Occipital lobe (tissue), 3 donors: ENCODE measurements at places on chromosomes 3 and 15. TPM values are rescaled to one million over a fixed set of nuclear protein-coding genes. Genes with fewer than 3 reads are reported as not detected.

- DNase-seq = no peak
These were observed 29.0 kb upstream of the FGD5 start for GRCh38 chr3:14789640-14790285.

Gene TMEM212
- not detected for total RNA-seq

Gene XCR1
- total RNA-seq = not detected

Gene FGF7
- total RNA-seq = 0.31 TPM

Gene SHF
- total RNA-seq = 54.9 TPM

- no peak for DNase-seq
These were observed 276.4 kb upstream of the TTC14 start for GRCh38 chr3:180325533-180325932.

GRCh38 chr3:188567478-188568195, 413.7 kb downstream of the LPP start:
- no peak for DNase-seq

DNA sequence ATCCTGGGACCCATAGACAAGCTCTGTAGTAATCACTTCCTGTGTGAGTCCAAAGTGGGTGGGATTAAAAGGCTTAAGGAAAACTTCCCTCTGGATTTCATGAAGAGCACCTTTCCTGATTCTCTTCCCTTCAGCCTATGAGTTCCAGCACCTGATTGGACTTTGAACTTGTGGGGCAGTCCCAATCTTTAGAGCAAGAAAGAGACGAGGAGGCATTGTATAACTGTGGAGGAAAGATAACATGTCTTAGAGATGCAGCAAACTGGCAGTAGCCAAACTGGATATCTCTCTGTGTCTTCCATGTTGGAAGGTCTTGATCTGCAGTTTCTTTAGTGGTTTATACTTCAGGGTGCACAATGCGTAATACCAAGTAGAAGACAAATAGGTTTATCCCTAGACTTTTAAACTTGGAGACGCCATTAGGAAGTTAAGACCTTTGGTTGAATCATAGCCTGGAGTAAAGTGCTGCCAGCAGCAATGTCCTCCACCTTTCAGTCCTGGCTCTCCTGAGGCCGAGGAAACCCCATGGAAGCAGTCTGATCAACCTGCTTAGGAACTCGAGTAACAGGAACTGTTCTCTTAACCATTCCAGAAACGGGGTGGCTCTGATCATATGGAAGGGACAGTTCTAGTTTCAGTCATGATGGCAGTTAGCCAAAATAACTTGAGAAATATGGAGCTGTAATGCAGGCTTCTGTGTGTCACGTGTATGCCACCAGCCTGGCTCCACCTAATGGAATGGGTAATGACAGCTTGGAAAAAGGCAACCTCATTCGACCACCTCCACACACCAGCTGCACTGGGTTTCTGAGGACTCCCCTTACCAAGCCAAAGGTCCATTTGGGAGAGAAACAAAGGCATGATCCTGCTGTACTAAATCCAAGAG, 4.7 kb downstream of the EIF1B start:
- no peak for DNase-seq

DNA sequence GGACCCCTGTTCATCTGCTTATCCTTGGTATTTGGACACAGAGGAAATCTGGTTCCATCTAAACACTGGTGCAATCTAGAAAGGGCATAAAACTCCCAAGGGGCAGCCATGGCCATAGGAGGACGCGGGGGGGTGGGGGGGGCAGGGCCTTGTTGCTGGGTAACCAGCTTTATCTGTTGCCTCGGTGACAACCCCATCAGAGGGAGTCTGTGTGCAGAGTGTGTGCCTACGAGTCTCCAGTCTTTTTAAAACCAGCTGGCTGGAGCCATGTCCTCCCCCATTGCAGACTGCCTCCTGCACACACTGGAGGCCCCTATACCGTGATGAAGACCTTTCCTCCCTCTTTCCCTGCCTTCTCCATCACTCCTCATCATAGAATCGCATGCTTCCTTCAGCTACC, 26.4 kb upstream of the CORO2B start:
- no peak for DNase-seq

DNA sequence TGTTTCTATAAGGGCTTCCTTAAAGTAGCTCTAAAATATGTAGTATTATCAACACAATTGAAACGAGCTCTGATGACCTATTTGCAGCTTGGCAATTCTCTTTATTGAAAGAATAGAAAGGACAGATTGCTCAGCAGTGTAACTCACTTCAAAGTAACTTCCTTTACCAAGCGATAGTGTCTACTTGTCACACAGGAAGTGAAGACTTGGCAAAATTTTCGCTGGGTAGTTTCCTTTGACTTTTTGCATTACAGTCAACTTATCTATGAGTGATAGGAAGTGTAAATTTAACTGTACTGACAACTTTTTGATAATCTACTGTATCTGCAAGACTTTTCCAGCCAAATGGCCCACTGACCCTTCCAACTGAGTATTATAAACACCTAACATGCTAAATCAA, 22.8 kb downstream of the SLC9A9 start:
- no peak for DNase-seq

Gene CHRNA7
- total RNA-seq = 4.4 TPM

DNA sequence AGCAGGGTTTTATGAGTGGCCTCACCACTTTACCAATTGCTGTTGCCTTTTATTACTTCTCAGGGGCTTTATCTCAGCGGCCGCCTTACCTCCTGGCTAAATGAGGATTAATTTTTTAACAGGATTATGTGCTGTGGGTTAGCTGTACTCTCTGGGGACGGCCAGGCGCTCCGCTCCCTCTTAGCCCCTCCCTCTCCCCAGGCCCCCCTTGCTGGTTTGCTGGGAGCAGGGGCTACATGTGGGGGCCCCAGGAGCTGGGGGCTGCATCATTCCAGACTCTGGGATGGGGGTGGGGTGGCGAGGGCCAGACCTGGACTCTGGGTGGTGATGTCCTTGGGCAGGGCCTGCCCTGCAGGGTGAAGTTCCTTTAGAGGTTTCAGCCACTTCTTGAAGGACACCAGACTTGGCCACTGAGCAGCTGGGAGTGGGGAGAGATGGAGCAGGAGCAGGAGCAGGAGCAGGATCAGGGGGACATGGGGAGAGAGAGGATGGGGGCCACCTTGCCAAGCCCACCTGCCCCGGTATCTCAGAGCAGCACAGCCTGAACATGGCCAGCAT, 196.1 kb downstream of the GOLGA6L6 start:
- no peak for DNase-seq

Gene SLC6A1
- total RNA-seq = 61.1 TPM

DNA sequence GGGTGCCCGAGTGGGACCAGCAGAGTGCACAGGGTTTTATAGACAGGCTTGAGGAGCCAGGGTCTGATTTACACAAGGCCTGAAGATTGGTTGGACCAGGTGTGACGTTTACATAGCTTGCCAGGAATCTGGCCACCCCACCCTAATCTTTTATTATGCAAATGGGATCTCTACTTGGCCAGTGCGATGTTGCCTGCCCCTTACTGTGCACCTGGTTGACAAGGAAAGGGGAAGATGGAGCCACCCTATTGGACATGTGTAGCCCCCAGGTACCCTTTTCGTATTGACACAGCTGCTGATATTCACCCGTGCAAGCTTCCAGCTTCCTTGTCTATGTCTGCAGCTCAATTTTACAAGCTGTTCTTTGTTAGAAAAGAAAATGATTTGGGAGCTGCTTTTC, 132.0 kb downstream of the ARNT2 start:
- no peak for DNase-seq

Gene SMAD3
- 2.5 TPM for total RNA-seq

DNA sequence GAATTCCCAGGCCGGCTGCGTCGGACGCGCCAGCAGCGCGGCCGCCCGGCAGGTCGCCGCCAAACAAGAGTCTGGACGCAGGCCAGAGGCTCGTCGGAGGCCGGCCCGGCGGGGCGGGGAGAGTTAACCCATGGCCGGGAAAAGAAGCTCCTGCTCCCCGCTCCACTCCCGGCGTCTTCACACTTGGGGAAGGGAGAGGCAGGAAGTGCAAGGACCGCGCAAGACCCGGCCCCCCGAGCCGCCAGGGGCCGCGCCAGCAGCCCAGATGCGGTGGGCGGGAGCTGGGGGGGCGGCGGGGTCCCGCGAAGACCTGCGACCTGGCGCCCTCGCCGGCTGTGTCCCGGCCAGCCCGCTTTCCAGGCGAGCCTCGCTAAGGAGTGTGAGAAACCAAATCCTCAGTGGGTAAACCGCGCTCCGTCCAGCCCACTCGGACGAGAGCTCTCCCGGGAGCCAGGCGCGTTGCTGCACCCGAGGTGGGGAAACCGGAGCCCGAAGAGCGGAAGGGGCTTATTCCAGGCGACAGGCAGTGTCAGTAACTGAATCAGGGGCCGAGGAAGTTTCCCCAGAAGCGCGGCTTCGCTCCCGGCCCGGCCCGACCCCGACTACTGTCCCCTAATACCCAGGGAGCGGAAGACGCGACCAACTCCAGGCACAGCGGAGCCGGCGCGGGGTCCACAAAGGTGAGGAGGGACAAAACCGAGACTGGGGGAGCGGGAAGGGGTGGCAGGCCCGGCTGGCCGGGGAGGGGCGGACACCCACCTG, 721 bp downstream of the ADAMTS7 start:
- no peak for DNase-seq

DNA sequence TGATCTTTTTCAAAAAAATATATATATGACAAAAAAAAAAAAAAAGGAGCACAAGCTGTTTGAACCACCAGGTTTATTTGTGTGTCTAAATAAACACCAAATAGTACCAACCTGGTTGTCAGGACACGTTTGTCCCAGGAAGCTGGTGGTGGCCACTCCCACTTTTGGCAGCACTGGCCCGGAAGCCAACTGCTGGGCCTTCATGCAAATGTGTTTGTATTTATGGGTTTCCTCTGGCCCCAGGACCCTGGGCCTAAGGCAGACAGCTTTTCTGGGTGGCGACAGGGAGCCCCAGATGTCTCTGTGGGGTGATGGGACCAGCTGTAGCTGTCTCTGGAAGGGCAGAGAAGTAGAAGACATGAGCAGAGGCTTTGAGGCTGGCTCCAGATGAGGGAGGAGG, 31.6 kb downstream of the PRKCD start:
- DNase-seq = no peak

- no peak for DNase-seq
These were observed 209.5 kb downstream of the EBLN2 start for GRCh38 chr3:73270839-73271483.

DNA sequence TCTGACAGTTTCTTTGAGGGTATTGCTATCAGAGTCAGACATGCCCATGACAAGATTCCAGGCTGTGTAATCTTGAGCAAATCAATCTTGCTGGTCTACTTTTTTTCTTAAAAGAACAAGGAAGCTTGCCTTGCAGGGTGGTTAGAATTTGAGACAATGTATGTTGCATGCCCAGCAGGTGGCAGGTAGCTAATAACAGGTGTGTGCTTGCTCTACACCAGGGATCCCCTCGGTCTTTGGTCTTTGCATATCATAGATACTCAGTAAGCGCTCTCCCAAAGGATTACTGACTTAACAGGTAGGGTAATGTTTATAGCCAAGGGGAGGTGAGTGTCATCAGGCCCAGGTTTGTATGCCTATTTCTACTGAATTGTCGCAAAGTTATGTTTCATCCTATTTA, 37.3 kb downstream of the CACNA1D start:
- no peak for DNase-seq

DNA sequence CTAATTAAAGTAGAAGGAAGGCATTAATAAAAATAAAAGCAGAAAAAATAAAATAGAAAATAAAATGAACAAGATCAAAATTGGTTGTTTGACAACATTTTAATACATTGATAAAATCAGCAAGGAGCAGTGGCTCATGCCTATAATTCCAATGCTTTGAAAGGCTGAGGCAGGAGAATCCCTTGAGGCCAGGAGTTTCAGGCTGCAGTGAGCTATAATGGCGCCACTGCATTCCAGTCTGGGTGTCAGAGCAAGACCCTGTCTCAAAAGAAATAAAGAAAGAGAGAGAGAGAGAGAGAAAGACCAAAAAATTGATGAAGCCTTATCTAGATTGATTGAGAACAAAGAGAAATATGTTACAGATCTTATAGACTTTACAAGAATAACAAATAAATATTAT, 2.1 kb downstream of the XCR1 start:
- no peak for DNase-seq

Gene CADM2
- total RNA-seq = 96.5 TPM

DNA sequence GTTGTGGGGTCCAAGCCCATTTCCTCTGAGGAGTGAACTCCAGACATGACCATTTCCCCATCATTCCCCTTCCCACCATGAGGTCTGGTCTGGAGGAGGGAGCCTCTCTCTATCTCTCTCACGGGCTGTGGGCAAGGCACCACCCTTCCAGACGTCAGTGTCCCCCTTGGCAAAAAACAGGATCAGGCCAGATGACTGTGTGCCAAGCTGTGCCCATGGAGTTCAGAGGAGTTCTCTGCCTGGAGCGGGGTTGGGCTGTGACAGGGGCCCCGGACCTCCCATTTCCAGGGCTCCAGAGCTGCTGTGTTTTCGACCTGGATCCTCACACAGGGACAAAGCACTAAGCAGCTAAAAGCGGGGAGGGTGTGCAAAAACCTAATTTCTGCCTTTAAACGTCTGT, 124.5 kb downstream of the RAB11A start:
- DNase-seq = no peak

GRCh38 chr3:25531971-25532370, 103.9 kb downstream of the RARB start:
- DNase-seq = no peak

Gene SLC12A8
- 2.7 TPM for total RNA-seq

GRCh38 chr3:148211725-148212124, 486.0 kb upstream of the AGTR1 start:
- DNase-seq = no peak

Gene SNTN
- total RNA-seq = not detected

Gene WNT5A
- 6.6 TPM for total RNA-seq

- DNase-seq = no peak
These were observed 100.5 kb downstream of the PDCD6IP start for GRCh38 chr3:33898901-33899300.

DNA sequence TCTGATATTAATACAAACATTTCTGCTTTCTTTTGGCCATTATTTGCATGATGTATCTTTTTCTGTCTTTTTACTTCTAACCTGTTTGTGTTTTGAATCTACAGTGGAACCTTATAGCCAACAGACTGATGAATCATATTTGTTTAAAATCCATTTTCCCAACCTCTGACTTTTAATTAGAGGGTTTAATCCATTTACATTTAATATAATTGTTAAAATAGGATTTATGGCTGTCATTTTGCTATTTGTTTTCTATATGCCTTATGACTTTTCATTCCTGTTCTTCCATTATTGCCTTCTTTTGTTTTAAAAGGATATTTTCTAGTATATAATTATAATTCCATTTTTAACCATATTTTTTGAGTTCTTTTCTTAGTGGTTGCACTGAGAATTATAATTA, 286.1 kb downstream of the ZNF621 start:
- DNase-seq = no peak

Gene ANKRD34C
- not detected for total RNA-seq

Gene NMNAT3
- total RNA-seq = 2.3 TPM

Gene FETUB
- not detected for total RNA-seq

Gene DUOXA2
- total RNA-seq = not detected

DNA sequence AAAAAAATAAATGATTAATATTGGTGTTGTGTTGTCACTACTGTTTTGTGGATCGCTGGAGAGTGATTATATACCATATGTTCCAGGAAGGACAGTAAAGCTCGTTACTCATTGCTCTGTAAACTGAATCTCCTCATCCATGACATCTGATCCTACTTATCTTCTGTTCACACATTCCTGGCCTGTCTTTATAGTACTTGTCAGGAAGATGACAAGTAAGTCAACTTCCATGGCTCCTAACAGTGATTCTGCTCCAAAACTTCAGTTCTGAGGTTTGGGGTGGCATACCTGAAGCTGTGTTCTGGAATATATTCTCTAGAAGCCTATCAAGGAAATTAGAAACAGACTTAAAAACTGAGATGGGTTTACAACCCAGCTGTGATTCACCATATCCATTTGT, 288.9 kb downstream of the ZBBX start:
- DNase-seq = no peak

GRCh38 chr15:62879770-62880169, 162.8 kb upstream of the TPM1 start:
- no peak for DNase-seq

Gene PLA2G4B
- total RNA-seq = 2.5 TPM
